ENCODE measurements at places on chromosomes 2 and 18. TPM values are rescaled to one million over a fixed set of nuclear protein-coding genes. Genes with fewer than 3 reads are reported as not detected.
A peak's percentile ranks its signal among the peaks of the same experiment; 100 is the strongest.

The CRYBA2 gene
- total RNA-seq = not detected

The MOCOS gene
- total RNA-seq = 4.4 TPM

The DCDC2C gene
- 0.27 TPM for total RNA-seq

The CBLN2 gene
- total RNA-seq = 0.49 TPM

The CACNB4 gene
- total RNA-seq = 14.3 TPM

DNA sequence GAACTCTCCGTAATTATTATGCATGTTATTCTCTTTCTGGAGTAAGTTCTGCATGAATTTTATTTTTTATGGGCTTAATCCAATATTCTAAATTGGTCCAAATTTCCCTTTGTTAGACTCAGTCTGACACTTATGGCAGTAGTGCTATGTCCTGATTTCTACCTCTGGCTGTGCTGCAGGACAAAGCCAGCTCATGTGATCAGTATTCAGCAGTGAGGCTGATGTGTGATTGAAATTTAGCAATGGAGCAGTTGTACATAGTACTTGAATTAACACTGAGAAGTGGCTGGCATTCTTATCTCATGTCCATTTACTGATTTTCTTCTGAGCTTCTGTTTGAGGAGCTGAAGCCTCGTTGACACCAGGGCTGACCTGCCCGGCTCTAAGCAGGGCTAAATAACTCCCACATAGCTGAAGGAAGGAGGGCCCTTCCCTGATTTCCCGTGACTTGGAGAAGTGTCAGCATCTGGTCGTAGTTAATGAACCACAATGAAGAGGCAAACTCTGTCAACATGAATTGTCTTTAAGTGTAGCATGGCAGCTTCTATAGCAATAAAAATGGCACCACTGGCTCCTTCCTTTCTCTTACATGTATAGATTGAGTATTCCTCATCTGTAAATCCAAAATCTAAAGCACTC is 159.0 kb upstream of the RASGRP3 start:
- H3K4me3 ChIP-seq = no peak overlapping the region
- peaks cover 4% of the 10 kb centered on the region for H3K36me3 ChIP-seq
- H3K27ac ChIP-seq = no peak overlapping the region
- H3K27me3 ChIP-seq = no peaks in the 10 kb centered on the region

DNA sequence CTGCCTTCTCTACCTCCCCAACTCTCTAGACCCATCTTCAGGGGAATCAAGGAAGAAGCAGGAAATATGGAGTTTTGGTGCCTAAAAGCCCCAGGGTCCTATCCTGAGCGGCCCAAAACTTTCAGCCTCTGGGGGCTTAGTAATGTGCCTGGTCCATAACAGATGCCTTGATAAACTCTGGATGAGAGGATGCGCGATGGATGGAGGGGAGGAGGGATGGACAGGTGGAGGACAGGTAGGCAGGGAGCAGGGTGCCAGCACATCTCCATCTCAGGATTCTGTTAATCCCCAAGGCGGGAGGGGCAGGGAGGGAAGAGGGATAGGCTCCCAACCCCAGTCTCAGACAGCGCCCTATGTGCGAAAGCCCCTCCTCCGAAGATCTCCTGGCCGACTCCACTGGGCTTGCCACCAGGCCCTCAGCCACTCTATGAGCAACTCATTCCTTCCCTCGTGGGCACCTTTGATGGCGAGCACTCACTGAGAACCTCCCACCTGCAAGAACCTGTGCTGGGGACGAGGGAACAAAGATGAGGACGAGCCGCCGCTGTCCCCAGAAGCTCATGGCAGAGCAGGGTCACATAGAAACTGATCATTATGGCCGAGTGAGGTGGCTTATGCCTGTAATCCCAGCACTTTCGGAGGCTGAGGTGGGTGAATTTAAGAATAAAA is 23.1 kb downstream of the HS1BP3 start:
- no peaks in the 10 kb centered on the region for H3K27me3 ChIP-seq
- H3K4me1 ChIP-seq = no peaks in the 10 kb centered on the region
- H3K36me3 ChIP-seq = no peaks in the 10 kb centered on the region
- H3K4me3 ChIP-seq = no peak overlapping the region
- peak; percentile 59 for DNase-seq

DNA sequence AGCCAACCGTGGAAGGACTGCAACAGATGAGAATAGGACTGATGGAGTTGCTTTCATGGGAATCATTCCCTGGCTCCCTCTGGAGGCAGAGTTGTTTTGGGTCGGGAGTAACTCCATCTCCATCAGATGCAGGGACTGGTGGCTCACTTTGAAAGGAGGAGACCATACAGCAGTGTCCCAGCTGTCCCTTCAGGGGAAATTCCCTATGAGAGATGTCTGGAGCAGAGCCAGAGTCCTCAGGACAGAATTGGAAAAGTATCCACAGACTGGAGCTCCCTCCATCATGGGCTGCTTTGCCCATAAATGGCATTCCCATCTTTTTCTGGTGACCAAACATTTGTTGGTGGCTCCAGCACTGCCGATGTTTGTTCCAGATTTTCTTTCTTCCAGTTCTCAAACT is 144.3 kb downstream of the NCK2 start:
- no peak overlapping the region for H3K4me3 ChIP-seq
- no peaks in the 10 kb centered on the region for H3K36me3 ChIP-seq
- peaks cover 6% of the 10 kb centered on the region for H3K4me1 ChIP-seq
- no peaks in the 10 kb centered on the region for H3K27me3 ChIP-seq

Data from aorta (tissue), 5 donors.